ENCODE measurements at places on chromosomes 5 and 9.

- DNase-seq, result no peak
Measured at GRCh38 chr9:121807069-121807822, 155.8 kb downstream of the DAB2IP start.

DNA sequence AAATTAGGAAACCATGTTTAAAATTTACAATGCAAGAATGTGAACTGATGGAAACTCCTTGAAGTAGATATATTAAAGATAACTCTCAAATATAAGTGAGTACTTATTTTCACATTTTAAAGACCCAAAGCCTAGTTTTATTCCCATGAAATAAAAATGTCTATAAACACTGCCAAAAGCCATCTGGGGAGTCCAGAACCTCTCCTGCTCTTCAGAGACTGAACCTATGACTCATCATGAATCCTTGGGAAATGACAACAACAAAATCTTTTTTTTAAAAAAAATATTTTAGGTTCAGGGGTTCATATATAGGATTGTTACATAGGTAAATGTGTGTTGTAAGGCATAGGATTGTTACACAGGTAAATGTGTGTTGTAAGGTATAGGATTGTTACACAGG, 33.8 kb upstream of the FYB1 start:
- no peak for DNase-seq

DNA sequence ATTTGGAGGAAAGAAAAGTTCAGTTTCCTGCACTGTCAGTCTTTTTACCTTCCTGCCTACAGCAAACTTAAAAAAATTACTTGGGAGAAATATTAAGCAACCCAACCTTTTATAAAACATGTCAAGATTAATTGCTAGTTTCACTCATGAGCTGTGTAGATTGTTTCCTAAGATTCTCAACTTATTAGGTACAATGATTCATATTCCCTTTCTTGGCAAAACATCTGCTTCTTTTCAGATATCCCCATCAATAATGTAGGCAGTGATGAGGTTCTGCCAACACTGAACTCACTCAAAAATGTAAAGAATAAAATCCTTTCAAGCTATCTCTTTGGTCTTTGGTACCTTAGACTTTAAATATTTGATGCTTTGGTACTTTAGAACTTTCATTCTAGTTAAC, 56.0 kb downstream of the ISL1 start:
- no peak for DNase-seq

- DNase-seq, result peak; percentile 23
Measured at GRCh38 chr9:20307621-20308020, 314.7 kb downstream of the MLLT3 start.

- no peak for DNase-seq
Measured at GRCh38 chr9:135410831-135411473, 68.6 kb upstream of the PPP1R26 start.

- no peak for DNase-seq
Measured at GRCh38 chr9:113949571-113950078, 73.5 kb downstream of the ZNF618 start.

GRCh38 chr5:100691548-100691947, 156.4 kb downstream of the FAM174A start:
- DNase-seq, result no peak

DNA sequence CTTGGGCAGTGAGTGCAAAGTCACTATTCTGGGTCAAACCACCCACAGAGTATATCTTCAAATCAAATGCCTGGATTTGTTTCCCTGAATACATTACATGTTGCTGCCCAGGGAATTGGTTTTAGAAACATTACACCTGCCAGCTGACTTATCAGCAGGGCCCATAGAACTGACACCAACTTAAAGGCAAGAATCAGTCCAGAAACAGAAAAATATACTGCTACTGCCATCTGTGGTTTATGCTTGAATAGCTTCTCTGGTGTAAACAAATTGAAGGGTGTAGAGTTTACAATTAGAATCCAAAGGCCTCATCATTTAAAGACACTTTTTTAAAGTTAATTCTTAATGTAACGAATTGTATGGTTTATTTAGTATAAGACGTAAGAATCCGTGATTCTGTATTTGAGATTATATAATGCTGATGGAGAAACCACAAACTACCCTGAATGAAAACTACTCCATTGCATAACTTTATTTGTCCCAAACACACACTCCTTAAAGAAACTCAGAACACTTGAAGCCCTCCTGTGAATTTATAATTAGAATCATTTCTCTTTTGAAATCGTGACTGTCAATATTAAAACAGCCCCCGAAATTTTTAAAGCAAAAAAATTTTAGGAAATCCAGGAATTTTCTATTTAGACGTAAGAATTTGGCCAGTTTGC, 6.2 kb downstream of the NR6A1 start:
- DNase-seq, result no peak

DNA sequence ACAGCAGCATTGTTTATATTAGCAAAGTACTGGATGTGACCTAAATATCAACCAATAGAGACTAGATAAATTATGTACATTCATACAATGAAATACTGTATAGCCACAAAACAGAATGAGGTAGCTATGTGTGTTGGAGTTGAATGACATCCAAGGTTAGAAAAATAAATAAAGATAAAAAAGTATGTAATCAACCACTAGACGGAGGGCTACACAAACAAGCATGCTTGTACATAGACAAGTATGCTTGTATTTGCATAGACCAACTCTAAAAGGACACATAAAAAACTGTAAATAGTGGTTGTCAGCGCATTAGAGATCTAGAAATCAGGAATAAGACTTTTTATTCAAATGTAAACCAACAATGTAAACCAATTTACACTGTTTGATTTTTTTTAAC, 3.0 kb downstream of the FEM1C start:
- DNase-seq, result no peak

DNA sequence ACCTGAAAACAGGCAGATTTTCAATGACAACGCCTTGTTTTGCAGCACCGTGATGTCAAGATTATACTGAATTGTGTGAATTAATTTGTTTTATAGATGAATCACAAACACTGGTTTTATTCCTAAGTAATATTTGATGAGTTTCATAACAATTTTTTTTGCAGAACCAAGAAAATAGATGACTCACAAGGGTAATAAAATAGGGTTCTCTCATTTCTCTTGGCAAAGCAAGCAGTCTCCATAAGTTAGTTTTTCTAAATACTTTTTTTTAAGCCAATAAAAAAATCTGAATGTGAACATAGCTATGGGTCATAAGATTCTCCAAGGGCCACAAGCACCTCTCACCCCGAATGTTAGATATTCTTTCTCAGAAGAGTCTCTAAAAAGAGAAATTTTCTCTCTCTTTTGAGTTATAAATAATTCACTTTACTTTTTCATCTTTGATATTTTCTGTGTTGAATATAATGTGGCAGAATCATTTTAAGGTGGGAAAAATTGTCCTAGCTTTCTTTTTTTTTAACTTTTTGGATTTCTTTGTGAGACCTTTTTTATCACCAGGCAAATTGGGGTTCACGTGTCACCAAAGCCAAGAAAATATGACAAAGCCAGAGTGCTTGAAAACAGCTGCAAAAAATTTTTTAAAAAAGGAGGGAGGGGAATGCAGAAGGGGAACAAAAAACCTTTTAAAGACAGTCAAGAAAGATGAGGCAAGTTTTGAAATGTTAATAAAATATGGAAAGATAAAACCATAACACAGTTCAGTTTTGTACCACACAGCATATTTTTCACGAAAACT, 174.6 kb upstream of the DAPK1 start:
- DNase-seq, result no peak

DNA sequence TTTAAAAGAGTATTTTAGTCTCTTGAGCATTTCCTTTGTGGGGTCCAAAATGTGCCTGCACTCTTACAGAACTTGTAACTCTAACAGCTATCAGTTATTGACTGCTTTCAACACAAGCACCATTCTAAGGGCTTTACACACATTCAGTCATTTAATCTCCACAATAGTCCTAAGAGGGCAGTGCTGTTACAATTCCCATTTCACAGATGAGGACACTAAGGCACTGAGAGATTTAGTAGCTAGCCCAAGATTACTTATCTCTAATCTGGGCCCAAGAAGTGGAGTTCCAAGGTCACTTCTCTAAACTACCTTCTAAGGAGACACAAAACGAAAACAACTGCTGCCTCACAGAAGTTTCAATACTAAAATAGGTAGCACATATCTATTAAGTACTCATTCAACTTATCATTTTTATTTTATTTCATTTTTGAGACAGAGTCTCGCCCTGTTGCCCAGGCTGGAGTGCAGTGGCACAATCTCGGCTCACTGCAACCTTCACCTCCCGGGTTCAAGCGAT, 275.2 kb downstream of the CWC27 start:
- DNase-seq, result no peak

DNA sequence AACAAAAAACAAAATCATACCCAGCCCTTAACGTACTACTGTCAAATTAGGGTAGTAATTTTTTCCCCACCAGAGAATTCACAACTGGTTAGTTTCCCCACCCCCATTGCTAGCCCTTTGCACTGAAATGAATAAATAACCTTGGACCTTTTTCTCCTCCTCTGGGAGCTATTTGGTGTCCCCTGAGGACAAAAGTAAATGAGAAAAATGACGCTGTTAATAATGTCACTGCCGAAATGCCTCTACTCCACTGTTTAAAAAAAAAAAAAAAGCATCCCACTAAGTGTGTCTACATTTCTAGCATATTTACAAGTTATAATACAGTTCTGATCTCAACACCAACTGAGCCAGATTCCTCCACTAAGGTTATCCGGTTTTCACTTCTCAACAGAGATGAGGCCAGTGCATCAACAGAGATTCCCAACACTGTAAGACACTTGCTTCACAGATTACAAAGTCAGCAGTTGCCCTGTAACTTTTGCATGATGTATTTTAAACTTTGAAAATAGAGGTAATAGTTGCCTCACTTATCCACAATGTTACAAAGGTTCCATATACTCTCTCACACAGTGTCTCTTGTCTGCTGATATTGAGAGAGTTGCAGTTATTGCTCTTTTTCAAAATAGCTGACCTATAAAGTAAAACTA, 5.1 kb upstream of the NFIB start:
- no peak for DNase-seq

- no peak for DNase-seq
Measured at GRCh38 chr5:178554311-178554710, 35.9 kb downstream of the COL23A1 start.

- no peak for DNase-seq
Measured at GRCh38 chr9:125404733-125405132, 143.1 kb downstream of the GAPVD1 start.

GRCh38 chr5:83281658-83282057, 189.9 kb upstream of the VCAN start:
- DNase-seq, result no peak

DNA sequence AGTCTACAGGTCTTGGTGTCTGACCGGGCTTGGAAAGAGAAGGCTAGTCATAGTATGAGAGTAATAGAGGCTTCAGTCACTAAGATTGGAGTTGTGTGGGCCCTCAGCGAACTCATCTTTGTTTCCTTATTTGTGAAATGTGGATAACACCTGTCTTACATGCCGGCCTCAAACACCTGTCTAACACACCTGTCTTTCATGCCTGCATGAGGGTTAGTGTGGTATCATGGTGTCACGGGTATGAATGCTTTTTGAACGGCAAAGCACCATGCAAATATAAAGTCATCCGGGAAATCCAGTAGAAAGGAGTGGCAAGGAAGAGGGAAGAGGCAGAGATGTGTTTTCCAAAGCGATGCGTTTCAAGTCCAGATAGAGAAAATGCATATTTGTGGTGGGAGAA, 25.5 kb downstream of the GRAMD2B start:
- no peak for DNase-seq

DNA sequence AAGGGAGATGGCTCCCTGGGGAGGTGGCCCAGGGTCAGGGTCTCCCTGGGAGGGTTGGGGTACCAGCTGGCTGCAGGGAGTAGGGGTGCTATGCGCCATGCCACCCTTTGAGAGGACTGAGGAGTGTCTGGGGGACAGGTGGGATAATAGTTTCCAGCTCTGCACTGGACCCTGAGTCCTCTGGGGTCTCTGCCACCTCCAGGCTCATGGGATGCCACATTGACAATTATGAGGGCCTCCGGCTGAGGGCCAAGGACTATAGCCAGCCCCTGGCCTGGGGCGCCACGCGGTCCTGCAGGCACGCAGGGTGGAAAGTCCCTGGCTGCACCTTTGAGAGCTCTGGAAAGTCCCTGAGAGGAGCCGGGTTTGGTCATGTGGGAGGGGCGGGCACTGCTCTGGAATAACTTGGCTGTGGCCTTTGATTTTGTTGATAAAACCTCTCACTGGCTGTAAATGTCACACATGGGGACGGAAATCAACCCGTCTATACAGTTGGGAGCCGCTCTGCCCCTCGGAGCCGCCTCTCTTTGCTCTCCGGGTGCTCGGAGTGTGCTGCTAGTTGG, 16.0 kb downstream of the TRAF2 start:
- DNase-seq, result peak; percentile 80

DNA sequence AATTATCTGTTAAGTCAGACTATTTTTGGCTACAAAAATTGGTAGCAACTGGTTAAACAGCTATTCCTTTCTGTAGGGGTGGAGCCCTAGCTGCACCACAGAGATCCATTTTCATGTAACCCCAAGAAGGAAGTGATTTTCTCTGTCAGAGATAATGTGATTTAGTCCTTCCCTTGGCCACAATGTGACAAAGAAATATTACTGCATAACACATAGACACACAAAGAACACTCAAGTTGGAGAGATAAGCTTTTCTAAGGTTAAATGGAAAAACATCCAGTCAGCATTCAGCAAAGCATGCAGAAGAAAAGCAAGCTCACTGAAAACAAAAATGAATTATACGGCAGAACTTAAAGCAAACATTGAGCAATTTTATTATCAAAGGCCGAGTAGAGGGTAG, 227.8 kb upstream of the CDH9 start:
- no peak for DNase-seq

DNA sequence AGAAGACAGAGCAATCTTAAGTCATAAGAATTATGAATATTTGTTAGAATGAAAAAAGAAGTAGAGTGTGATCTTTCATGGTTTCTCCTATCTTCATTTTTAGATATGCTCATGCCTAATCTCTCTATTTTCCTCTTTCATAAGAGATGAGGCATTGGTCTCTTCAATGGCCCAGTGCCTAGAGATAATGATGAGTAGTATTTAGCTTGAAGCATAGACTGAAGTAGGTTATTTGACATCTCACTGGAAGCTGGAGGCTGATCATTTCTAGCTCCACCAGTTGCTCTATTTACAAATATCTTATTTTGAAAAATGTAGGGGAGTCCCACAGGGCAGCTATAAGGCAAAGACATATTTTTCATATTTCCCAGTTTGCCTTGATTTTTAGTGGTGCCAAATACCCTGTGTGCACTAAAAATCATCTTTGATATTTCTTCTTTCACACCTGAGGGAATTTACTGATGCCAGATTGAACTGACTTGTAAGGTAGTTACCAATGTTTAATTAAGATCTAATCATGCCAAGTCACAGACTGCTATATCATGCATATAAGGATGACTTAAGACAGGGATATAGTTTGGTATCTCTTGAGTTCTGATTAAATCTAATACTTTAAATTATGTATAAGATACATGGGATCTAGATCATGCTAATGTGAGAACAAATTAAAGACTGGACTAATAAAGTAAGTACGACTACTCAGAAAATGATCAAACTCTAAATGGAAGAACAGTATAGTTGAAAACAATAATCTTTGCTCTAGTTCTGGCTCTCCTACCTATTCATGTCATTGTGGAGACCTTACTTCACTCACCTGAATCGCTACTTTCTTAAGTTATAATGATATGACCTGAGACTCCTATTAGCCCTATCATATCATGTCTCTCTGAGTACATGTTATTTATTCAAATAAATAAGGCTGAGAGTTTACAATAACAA, 108.2 kb upstream of the IFNE start:
- DNase-seq, result no peak
